ENCODE measurements at places on chromosomes 6 and 20.

DNA sequence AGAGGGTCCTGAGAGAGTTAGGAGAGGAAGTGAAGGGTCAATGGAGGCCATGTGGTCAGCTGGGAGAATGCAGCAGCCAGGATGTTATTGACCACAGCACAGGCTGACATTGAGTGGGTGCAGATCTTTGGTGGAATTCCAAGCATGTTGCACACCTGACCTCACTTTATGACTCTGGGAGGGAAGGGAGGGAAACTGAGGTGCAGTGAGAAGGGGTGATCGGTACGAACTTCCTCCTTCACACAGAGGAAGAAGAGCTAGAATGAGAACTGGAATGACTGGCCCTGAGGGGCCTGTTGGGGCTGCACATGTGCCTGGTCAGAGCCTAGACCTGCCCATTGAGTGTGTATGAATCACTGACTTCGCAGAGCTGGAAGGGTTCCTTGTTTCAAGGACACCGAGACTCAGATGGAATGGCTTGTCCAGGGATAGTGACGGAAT is 9.8 kb downstream of the FAM83D start:
- no peak for DNase-seq

DNA sequence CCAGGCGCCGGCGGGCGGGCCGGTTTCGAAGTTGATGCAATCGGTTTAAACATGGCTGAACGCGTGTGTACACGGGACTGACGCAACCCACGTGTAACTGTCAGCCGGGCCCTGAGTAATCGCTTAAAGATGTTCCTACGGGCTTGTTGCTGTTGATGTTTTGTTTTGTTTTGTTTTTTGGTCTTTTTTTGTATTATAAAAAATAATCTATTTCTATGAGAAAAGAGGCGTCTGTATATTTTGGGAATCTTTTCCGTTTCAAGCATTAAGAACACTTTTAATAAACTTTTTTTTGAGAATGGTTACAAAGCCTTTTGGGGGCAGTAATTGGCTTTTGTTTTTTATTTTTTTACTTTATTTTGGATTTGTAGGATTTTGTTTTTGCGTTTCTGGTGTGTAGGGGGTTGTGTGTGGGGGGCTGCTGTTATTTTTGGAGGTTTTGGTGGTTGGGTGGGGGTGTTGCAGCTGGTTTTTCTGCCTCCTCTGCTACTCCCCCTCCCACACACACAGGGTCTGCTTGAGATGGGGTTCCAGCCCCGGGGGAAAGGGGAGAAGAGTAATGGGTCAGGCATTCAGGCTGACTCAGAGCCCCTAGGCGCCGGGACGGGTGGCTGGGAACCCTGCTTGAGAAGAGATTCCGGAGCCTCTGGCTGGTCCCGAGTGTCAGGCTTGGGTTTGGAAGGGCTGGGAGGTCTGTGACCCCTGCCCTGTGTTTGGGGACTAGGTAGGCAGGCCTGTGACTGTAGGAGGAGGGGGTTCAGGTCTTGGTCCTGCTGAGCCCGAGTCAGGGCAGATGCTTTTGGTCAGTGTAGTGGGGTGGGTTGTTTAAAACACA is 2.0 kb downstream of the CEBPB start:
- DNase-seq = peak; percentile 76

GRCh38 chr6:127475135-127475822 is 16.1 kb upstream of the KIAA0408 start:
- no peak for DNase-seq

GRCh38 chr6:54291738-54292137 is 16.5 kb upstream of the TINAG start:
- no peak for DNase-seq

DNA sequence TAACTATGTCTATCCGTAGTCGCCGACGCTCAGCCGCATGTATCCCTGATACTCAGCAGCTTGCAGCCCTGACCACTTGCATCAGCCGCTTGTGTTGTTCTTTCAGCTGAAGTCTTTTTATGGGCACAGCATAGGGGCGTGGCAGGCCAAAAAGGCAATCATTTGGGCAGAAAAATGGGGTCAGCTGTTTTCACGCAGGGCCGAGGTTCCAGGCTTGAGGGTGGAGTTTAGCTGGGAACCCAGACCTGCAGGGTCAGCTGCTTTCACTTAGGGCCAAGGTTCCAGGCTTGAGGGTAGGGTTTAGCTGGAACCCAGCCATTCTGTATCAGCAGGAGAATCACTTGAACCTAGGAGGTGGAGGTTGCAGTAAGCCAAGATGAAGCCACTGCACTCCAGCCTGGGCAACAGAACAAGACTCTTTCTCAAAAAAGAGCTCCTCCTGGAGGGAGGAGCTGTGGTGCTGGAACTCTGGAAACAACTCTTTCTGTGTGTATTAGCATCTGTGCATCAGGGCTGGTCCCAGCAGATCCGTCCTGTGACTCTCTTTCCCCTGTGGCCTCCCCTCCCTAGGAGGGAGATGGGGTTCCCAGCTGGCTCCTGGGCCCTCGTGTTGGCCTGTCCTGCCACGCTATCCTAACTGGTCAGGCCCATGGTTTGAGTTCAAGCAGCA is 56.9 kb upstream of the PRND start:
- DNase-seq = no peak

DNA sequence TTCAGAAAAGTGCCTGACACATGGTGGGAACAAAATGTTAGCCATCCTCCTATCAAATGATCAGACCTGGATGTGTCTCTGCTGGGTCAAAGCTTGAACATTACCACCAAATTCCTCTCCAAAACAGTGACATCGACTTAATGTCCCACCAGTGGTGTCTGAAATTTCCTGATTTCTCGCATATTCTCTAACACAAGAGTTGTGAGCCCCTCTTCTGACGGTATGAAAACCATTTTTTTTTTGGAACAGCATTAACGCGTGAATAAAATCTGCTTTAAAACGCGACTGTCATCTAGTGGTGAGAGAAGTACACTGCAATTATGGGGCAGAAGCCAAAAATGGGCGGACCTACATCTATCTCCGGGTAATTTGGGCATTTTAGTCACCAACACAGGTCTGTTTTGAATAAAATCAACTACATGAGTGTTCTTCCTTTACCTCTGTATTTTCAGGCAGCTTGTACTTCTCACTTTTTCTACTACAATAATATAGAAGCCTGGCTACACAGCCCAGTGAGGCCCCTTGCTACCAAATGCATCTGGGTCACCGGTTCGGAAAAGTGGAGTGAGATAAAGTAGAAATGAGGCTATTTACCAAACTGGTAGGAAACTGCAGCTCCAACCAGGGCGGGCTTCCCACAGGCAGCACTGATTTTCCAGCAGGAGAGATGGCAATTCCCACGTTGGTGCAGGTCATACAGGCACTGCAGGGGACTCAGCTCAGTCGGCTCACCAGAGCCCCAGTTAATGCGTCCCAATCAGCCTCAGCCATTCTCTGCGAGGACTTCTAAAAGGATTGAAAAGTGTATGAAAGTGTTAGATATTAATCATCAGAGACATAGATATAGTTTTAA is 27.4 kb downstream of the MGME1 start:
- DNase-seq = peak; percentile 52

DNA sequence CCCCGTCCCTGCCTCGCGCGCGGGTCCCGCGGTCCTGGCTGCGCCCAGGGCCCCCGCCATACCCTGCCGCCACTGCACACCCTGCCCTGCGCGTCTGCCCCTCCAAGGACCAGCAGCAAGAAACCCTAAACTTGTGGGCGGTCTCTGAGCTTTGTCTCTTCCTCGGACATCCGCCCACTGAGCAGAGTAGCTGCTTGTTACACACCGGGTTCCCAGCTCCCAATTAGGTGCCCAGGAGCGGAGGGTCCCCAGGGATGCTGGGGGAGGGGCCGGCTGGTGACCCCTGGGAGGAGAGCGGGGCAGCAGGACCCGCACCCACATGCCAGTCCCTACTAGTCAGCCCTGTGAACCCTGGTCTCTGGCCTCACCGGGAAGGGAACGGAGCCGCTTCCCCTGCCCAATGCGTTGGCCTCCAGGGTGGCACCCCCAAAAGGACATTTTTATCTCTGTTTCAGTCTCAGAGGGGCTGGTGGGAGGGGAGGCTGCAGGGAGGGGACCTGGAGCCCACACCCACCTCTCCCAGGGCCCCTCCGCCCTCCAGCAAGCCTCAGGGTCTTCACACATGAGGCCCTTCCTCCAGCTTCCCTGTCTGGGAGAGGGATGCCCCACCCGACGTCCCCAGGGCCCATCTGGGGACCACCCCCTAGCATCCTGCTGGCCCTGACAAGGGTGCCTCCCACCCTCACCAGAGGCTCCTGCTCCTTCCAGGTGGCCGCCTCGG is 10.5 kb downstream of the STMN3 start:
- DNase-seq = no peak

GRCh38 chr20:36919715-36920333 is 31.7 kb downstream of the SAMHD1 start:
- peak; percentile 40 for DNase-seq

GRCh38 chr6:138432063-138432356 is 28.0 kb downstream of the HEBP2 start:
- no peak for DNase-seq

- no peak for DNase-seq
Measured at GRCh38 chr20:46751856-46752255, 42.4 kb downstream of the SLC2A10 start.

DNA sequence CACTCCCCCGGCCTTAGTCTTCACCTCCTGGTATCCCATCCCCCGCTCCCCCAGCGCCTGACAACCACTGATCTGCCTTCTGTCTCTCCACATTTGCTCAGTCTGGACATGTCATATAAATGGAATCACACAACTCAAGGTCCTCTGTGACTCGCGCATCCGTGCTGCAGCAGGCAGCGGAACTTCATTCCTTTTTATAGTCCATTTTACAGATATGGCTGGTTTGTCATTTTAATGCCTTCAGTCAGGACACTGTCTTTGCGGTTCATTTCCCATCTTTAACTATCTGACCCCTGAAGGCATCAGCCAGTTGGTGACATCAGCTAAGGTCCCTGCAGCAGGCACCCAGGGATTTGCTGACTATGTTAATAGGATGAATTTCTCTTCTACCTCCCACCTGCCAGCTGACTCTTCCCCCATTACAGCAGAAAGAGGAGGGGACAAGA is 125.7 kb downstream of the ZMYND8 start:
- no peak for DNase-seq

DNA sequence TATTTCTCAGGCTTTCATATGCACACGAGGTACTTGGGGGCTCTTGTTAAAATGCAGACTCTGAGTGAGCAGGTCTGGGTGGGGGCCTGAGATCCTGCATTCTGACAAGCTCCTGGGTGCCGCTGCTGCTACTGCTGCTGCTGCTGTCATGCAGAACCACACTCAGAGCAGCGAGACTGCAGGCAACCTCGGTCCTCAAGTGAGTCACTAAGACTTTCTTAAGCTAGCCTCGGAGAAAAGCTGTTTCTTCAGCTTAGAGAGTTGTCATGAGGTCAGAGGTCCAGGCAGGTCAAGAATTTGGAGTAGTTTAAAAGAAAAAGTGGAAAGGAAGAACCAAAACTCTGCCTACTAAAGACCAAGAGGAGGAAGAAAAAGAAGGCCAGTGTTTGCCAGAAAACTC is 92.9 kb downstream of the SPTLC3 start:
- no peak for DNase-seq

DNA sequence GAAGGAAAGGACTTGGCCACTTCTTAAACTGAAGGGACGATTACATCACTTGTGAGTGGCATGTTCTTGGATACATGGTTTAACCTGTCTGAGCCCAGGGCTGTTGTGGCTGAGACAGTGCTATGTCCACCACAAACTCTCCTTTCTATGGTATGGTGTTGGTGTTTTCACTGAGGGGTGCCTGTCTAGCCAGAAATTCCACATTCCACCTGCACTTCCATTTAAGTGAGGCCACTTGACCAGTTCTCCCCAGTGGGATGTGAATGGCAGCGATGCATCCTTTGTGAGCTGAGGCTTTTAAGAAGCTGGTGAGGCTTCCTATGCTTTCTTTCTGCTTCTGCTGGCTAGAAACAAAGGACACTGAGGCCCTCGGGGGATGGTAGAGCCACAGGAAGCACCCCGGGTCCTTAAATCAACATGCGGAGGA is 151.4 kb upstream of the CHD6 start:
- DNase-seq = no peak

- no peak for DNase-seq
Measured at GRCh38 chr6:16966791-16967469, 134.9 kb upstream of the STMND1 start.

GRCh38 chr6:75157336-75157735 is 48.5 kb downstream of the COL12A1 start:
- DNase-seq = no peak

DNA sequence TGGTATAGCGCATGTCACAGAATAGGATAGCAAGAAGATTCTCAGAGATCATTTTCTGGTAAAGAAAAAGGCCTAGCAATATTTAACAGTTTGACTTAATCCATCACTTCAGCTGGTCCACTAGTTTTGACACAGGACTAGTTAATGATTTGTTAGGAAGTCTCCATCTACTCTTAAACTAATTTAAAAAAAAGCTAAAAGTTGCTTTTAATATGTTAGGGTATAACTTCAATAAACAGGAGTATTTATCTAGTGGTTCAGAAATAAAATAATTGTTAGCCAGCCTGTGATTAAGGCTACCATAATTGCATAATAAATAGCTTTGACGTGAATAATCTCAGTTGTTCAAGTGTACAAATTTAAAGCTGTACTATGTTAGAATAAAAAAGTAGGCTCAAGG is 195.6 kb downstream of the FUT9 start:
- no peak for DNase-seq

DNA sequence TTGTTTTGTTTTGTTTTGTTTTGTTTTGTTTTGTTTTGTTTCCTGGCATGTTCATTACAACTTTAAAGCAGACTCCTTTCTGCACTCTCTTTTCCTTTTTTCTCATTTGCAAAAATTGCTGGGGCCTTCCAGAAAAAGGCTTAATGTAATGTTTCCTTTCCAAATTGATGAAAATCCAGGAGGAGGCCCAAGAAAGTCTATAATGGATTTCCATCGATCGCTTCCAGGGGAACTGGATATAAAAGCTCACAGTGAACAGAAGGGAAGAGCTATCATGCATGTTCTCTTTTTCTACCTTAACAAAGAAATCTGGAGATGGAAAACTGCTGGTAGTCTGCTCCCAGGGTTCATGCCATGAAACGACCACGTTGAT is 28.7 kb downstream of the ISM1 start:
- no peak for DNase-seq

GRCh38 chr6:137801352-137802114 is 65.5 kb upstream of the TNFAIP3 start:
- no peak for DNase-seq

- DNase-seq = no peak
Measured at GRCh38 chr20:21027569-21027968, 78.6 kb downstream of the LINC00237 start.

GRCh38 chr20:3874194-3874844 is 14.9 kb upstream of the PANK2 start:
- no peak for DNase-seq

DNA sequence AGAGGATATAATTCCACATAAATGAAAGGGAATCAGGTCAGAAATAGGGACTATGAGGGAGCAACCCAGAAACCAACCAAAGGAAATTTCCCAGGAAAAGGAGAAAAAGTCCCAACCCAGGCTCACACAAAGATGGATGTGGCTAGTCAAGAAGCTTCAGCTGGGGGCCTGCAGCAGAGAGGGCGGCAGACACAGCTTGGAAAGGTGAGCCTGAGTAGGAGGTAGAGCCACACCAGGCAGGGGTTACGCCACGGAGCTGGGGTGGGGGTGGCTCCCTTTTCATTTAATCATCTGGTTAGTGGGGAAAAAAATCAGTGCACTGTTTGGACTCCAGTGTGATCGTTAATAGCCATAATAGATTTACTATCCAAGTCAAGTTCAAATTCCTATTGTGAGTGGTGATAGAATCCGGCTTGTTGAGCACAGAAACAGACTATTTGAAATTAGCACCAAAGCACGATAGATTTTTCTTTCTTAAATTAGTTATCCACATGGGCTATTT is 220.6 kb downstream of the TPBG start:
- DNase-seq = no peak

- DNase-seq = no peak
Measured at GRCh38 chr6:11188161-11188915, 44.1 kb downstream of the NEDD9 start.
